ENCODE measurements at places on chromosomes 4 and X. TPM values are rescaled to one million over a fixed set of nuclear protein-coding genes. Genes with fewer than 3 reads are reported as not detected.

FBXL5 gene
- 122 TPM for total RNA-seq

GPR82 gene
- total RNA-seq: 0.37 TPM

TBC1D9 gene
- total RNA-seq: 13.9 TPM

CCDC110 gene
- total RNA-seq: 6.6 TPM

CENPI gene
- 2.0 TPM for total RNA-seq

TEX13D gene
- total RNA-seq: not detected

APELA gene
- total RNA-seq: not detected

OPN1MW3 gene
- not detected for total RNA-seq

RAB41 gene
- not detected for total RNA-seq

LUZP4 gene
- not detected for total RNA-seq

DIPK2B gene
- 27.6 TPM for total RNA-seq

TMEM47 gene
- 139 TPM for total RNA-seq

HMGN5 gene
- 7.9 TPM for total RNA-seq

SHOX gene
- total RNA-seq: not detected

TBC1D8B gene
- total RNA-seq: 9.2 TPM
